Right kidney (tissue), 9 donors: ENCODE measurements at places on chromosomes 5 and 9.

DNA sequence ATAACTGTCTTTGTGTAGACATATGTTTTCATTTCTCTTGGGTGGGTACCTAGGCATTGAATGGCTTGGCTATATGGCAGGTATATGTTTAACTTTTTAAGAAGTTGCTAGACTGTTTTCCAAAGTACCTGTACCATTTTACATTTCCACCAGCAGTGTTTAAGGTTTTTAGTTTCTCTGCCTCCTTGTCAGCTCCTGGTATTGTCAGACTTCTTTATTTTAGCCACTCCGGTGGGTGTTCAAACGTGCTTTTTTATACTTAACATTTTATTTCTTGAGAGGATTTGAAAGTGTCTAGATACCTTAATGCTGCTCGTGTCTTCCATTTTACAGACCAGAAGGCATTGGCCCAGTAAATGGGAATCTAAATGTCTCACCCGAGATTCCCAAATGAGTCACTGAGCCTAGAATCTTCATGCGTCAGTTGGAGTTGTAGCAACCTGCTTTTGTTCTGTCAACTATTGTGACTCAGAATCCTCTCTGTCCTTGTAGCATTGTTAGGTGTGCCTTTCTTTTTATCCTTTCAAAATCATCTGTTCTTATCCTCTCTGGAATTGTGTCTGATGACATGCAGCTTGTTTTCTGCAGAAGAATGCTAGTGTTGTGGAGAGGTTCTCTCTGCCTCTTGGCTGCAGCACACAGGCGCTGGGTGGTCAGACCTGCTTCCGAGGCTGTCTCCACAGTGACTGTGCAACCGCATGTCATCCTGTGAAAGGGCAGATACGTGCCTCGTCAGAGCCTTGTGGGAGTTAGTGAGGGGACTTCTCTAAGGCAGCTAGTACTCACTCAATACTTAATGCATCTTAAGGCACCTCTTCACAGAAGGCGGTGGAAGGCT lies 291.8 kb downstream of the AOPEP start:
- no peak for DNase-seq

GRCh38 chr5:109511980-109512734 lies 102.4 kb upstream of the PJA2 start:
- no peak for DNase-seq

GRCh38 chr9:125549465-125549871 lies 157.5 kb downstream of the MAPKAP1 start:
- no peak for DNase-seq

DNA sequence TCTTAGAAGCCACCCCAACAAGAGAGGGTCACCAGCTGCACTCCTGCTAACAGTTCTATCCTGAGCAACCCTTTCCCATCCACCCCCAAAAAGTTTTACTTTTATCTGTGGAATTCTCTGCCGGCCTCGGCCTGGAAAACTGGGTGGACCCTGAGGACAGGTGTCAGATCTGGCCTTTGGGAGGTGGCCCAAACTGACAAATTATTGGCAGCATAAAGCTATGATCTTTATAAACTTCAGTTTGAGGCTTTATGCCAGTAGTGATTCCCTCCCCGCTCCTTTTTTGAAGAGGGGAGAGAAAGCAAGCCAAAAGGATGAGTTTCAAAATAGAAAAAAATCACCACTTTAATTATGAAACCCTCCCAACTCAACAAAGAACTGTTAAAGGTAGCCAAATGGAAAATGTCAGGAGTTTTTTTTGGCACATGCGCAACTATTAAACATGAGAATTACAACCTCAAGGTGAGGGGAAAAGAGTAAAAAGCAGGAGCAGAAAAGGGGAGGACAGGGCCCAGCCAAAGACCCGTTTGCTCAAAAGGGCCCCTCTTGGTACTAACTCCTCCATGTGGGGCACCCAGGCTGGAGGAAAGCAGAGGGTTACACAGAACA lies 49.4 kb downstream of the FBXW11 start:
- DNase-seq = no peak
